Activated CD4-positive, alpha-beta T cell treated with anti-CD3 and anti-CD28 coated beads, Interleukin-2, amount 50 U/mL, for 24 hours (primary cell): ENCODE measurements at places on chromosomes 13 and 19.

DNA sequence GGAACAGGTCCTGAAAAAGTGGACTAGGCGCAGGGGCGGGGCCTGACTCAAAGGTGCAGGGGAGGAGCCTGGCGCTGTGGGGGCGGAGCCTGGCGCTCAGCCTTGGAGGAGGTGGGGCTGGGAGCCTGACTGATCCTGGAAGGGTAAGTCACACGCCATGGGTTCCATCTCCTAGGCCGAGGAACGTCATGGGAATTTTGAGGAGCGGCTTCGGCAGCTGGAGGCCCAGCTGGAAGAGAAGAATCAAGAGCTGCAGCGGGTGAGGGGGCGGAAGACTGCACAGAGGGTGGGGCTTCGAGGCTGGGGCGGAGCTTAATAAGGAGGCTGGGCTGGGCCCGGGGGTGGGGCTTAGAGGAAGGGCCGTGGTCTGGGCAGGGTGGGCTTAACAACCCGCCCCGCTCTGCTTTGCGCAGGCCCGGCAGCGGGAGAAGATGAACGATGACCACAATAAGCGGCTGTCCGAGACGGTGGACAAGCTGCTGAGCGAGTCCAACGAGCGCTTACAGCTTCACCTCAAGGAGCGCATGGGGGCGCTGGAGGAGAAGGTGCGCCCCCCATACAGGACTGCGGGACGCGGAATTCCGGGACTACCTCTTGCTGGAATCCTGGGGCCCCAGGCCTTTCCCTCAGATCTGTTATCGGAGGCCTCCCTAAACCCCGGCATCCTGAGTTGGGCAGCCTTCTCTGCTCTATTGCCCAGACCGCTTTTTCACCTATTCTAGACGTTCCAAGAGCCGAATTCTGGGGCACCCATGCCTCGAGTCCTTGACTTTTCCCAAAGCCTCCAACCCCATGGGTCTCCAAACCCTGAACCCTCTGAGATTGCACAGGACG lies 14.5 kb downstream of the PPFIA3 start:
- no peak for DNase-seq

GRCh38 chr13:20945952-20946383 lies 43.4 kb upstream of the XPO4 start:
- no peak for DNase-seq

- peak; percentile 24 for DNase-seq
Measured at GRCh38 chr19:49809160-49809940, 3.7 kb downstream of the FUZ start.

DNA sequence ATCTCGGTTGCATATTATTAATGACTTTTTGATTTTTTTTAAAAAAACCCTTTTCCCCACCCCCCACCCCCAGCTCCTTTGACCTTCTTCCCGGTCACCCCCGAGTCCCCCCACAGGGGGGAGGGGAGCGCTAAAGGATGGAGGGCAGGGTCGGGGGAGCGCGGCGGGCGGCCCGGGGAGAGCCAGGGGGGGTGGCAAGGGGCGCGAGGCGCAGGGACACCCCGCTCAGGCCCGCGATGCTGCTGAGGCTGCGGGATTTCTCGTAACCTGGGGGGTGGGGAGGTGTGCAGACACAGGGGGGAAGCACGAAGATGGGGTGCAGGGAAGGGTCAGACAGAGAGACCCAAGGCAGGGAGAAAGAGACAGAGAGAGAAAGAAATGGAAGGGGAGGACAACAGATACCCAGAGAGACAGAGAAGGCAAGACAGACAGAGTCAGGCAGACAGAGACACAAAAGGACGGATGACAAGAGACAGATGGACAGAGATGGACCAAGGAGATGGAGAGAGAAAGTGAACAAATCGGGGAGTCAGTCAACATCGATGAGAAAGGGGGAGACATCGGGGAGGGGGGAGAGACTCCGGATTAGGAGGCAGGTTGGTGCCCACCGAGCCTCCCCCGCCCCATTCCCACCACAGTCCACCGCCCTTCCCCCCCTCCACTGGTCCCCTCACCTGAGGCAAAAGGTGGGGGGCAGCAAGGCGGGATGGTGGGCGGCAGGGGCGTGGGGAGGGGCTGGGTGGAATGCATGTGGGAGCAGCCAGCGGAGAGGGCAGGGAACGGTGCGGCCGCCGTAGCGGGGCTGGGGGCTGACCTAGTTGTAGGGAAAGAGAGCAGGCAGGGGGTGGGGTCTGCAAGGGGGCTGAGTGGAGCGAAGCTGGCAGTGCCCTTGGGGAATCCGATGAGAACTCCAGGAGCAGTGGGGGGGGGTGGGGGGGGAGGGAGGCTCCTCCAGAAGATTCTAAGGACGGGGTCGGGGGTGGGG lies 14.2 kb downstream of the KCNC3 start:
- no peak for DNase-seq

DNA sequence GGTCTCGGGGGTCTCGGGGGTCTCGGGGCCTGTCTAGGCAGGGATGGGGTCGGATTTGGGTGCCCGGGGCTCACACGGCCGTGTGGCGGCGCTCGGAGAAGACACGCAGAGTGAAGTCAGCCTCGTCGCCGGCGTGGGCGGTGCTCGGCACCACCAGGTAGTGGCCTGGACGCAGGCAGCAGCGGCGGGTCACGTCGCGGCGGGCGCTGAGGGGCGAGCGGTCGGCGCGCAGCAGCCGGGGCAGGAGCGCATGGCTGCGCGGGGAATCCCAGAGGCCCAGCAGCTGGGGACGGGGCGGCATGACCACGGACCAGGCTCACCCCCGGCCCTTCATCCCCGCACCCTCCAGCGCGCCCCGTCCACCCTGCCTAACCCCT lies 8.2 kb downstream of the CAPN12 start:
- no peak for DNase-seq

DNA sequence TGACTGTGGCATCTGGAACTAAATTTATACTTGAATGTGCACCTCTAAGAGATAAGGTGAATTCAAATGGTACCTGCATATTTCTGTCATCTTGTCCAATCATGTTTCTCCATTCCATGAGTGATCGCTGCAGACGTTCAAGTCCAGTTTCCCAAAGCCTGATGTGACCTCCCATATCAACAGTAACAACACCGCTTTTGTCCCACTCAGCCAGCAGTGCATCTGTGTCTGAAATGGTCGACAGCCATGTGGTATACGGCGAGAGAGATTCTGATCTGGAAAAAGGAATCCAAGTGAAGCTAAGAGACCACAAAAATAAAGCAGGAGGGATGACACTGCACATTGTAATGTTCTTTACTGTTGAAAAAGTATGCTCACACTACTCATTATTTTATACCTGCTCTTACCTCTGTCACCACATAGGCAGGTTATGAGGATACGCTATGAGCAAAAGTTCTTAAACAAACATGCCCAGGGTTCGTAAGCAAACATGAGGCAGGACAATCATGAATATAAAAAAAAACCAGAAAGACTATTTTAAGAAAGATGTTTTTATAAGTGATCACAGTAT lies 213.6 kb downstream of the RGCC start:
- DNase-seq = no peak

GRCh38 chr13:66803013-66803807 lies 426.9 kb downstream of the PCDH9 start:
- DNase-seq = no peak

GRCh38 chr13:44106266-44107152 lies 226.8 kb downstream of the LACC1 start:
- no peak for DNase-seq

DNA sequence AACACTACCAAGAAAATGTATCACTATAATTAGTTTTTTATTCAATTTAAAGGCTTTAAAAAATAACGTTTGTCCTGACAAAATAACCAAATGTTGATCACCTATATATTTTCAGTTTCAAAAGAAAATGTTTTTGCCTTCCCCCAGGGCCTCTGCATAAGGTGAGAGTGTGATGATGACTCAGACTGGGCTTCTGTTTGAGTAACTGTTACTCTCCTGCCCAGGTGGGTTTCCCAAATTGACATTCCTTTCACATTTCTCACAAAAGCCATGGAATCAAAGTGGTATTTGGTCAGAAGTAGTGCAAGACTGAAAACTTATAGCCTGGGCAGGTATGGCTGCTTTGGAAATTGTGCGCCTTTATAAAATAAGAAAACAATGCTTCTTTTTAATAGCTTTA lies 180.6 kb downstream of the COG6 start:
- DNase-seq = no peak

- no peak for DNase-seq
Measured at GRCh38 chr19:7528522-7529245, 6.3 kb downstream of the MCOLN1 start.

DNA sequence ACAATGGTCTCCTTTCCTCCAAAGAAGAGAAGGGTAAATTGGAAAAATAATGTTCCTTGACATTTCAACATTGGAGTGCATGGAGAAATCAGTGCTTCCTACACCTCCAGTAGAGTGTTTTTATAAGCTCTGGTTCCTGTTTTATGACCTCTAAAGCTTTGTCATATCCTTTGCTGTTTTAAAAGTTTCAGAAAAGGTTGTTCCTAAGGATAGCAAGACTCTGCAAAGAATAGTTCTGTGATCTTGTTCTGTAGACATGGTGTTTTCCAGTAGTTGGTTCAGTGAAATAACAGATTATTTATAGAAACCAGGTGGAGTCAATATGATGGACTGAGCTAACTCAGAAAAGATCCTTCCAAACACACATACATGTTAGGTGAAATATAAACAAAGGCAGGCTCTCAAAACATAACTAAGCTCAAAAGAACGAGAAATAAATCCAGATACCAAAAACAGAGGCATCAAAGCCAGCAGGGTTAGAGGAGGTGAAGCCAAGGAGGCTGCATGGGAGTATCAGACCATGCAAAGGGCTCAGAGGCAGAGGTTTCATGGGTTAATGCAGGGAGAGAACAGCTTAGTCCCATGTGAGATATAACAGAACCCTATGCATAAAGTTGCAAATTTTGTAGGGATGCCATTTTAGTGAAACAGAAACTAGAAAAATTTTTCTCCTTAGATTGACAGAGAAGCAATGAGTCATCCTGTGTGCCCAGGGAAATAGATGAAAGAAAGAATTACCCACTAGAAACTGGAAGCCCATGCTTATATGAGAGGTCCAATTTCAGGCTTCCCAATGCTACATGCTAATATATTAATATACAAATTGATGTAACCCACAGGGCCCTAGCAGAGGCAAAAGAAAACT lies 44.3 kb downstream of the SHISA2 start:
- no peak for DNase-seq

GRCh38 chr19:38656171-38656981 lies 8.9 kb downstream of the ACTN4 start:
- no peak for DNase-seq

DNA sequence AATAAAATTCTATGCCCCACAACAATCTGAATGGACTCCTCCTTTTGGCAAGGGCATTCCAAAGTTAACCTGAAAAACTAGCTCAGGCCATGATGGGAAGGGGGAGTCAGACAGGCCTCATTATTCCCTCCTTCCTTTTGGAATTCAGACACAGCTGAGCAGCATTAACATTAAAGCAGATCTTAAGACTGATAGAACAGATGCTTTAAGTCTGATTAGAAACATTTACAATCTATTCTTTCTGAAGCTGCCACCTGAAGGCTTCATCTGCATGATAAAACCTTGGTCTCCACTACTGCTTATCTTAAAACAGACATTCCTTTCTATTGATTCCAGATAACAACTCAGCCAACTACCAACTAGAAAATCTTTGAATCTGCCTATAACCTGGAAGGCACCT lies 98.9 kb downstream of the UGGT2 start:
- no peak for DNase-seq

DNA sequence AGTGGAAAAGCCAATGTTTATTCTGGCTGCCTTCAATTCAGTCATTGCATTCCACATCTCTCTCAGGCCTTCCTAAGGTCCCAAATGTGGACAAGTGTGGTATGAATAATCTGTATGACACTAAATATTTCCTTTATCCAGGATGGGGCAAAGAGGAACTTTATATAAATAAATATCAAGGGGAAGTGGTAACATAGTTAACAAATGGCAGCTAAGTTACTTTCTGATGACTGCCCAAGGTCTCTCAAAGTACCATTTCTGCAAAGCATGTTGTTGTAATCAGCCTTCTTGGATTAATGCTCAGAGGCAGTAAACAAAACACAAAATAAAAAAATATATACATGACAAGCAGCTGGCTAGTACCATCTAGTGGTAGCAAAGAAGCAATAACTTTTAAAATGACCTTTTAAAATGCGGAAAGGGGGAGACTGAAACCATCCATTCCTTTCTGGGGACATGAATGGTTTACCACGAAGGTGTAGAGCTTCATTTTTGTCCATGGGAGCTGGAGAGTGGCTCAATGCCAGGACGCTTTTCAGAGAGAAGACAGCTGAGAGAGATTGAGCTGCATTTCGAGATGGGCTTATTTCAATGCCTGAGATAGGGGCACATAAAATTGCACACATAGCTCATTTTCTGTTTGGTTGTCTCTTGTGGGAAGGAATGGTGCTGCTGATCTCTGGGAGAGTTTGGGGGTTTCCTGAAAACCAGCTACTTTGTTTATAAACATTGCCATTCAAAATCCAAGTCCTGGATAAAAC lies 259.2 kb downstream of the RFC3 start:
- DNase-seq = no peak

- DNase-seq = no peak
Measured at GRCh38 chr13:38899571-38899970, 91.1 kb downstream of the STOML3 start.
